Stimulated activated CD8-positive, alpha-beta memory T cell treated with anti-CD3 and anti-CD28 coated beads, Interleukin-7, amount 100 ng/mL, for 48 hours (primary cell): ENCODE measurements at places on chromosomes 1 and 21.

DNA sequence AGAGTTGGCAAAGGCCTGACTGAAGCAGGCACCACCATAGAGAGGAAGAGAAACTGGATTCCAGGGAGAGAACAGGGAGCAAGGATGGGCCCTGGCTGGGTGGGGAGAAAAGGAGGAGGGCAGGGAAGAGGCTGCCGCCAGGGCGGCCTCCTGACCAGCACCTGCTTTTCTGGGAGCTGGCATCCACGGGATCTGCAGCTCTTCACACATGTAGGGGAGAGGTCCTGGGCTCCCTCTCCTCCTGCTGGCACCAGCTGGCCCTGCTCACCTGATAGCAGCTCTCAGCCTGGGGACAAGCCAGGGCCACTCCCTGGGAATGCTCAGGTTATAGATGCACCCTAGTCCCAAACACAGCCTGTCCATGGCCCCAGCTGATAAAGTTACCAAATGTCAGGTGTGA lies 39.9 kb downstream of the TEX35 start:
- no peak for DNase-seq

GRCh38 chr1:204123376-204123775 lies 28.5 kb downstream of the ETNK2 start:
- no peak for DNase-seq

GRCh38 chr21:24424776-24425175 lies 1182.5 kb downstream of the MRPL39 start:
- no peak for DNase-seq

DNA sequence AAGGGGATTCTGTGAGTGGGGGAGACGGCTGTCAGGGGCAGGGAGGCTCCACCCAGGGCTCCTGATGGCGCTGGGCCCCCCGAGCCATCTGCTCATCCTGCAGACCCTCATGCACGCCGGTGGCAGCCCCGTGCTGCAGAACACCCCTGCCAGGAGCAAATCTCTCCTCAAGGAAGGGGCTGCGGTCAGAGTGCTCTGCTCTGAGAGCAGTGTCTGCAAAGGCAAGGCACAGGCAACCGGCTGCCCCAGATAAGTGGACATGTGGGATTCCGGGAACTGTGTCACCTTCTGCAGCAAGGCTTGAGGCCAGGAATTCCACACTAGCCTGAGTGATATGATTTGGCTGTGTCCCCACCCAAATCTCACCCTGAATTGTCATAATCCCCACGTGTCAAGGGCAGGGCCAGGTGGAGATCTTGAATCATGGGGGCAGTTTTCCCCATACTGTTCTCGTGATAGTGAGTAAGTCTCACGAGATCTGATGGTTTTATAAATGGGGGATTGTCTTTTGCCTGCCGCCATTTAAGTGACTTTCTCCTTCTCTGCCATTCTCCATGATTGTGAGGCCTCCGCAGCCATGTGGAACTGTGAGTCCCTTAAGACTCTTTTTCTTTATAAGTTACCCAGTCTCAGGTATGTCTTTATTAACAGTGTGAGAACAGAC lies 101.0 kb downstream of the PDE9A start:
- DNase-seq: no peak

- DNase-seq: no peak
Observed at GRCh38 chr1:58911841-58912499, 128.1 kb upstream of the JUN start.
